ENCODE measurements at places on chromosomes 7 and 10.

DNA sequence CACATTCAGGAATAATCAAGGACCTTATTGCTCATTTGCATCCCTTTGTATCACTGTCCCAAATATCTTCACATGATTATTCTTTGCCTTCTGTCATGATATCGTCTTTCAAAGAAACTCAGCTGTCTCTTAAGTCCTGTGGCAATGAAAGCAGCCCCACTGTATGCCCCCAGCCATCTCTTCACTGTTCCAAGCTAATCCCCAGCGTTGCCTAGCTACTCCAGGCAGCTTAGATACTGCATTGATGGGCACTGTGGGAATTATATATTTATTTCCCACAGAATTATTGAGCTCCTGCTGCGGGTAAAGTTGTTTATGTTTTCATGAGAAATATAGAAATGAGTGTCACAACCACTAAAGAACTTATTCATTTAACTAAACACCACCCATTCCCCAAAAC is 38.8 kb downstream of the SND1 start:
- no peak for DNase-seq

DNA sequence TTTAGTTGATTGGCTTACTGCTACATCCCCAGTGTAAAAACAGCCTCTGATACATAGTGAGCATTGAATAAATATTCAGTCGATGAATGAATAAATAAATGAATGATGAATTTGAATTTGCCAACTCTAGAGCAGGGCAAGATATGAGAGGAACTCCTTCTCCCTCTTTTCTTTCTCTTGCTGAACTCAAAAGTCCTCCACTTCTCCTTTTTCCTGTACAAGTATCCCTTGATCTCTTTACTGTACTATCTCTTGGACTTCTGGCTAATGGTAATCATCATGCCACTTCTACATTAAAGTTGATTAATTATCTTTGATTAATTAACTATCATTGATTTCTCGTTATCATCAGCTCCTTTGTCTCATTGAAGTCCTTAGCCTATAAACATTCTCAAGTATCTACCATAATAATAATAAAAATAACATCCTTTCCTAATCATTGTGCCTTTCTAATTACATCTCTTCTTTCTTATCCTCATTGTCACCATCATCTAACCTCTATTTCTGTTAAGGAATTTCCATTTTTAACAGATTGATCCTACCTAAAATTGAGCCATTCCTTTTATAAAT is 10.6 kb downstream of the CPED1 start:
- DNase-seq, result no peak

- no peak for DNase-seq
These were observed 105.9 kb downstream of the CDC14C start for GRCh38 chr7:49030221-49030620.

GRCh38 chr7:64098-64915 is 128.1 kb upstream of the FAM20C start:
- peak; percentile 47 for DNase-seq

DNA sequence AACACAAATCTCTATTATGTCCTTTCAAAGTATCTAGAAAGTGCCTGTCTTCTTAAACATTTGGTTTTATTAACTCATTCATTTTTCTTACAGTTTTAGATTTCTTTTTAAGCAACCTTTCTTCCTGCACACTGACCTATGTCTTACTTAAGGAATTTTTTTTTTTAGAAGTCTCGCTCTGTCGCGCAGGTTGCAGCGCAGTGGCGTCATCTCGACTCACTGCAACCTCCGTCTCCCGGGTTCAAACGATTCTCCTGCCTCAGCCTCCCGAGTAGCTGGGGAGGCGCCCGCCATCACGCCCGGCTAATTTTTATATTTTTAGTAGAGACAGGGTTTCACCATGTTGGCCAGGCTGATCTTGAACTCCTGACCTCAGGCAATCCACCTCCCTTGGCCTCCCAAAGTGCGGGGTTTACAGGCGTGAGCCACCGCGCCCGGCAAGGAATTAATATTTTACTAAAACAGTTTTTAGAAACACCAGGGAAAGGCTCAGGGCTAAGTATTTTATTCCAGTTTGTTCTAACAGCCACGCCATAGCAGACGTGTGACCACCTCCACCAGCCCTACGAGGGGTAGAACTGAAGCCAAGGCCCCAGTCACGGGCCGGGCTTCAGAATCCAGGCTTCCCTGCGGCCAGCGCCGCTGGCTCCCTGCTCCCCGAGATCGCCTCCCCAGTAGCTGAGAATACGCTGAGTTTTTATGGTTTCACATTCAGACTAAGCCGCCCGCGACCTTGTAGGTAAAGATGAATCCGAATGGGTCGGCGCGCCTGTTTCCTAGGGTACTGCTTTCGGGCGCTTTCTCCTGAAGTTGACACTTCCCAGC is 941 bp upstream of the LUC7L2 start:
- peak; percentile 53 for DNase-seq

DNA sequence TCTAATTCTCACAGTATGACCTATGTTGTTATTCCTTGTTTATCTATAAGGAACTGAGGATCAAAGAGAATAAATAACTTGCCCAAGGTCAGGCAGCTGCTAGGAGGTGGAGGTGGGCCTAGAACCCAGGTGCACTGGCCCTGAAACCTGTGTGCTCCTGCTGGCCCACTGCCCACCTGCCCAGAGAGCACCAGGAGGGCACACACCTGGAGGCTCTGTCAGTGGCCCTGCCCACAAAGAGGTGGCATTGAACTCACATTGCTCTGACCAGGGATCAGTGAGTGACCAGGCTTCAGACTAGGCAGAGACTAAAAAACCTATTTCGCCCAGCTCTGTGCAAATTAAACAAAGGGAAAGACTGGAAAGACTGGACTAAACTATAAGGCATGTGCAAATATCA is 210.6 kb downstream of the TNS3 start:
- DNase-seq, result no peak
